Fibroblast of upper back skin (primary cell): ENCODE measurements at places on chromosomes 6 and 20.

- DNase-seq: peak; percentile 8
Measured at GRCh38 chr6:65760285-65760684, 53.3 kb upstream of the EYS start.

- DNase-seq: no peak
Measured at GRCh38 chr6:89680551-89680950, 42.0 kb upstream of the LYRM2 start.

- no peak for DNase-seq
Measured at GRCh38 chr6:47102331-47102730, 60.2 kb upstream of the ADGRF1 start.

DNA sequence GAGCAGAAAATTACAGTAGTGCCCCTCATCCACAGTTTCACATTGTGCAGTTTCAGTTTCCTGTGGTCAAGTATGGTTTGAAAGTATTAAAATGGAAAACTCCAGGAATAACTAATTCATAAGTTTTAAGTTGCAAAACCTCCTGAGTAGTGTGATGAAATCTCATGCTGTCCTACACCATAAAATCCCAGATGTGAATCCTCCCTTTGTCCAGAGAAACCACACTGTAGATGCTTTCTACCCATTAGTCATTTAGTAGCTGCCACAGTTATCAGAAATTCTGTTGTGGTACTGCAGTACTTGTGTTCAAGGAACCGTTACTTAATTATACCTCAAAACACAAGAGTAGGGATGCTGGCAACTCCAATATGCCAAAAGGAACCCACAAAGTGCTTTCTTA, 74.7 kb downstream of the PTCHD4 start:
- DNase-seq: peak; percentile 84

DNA sequence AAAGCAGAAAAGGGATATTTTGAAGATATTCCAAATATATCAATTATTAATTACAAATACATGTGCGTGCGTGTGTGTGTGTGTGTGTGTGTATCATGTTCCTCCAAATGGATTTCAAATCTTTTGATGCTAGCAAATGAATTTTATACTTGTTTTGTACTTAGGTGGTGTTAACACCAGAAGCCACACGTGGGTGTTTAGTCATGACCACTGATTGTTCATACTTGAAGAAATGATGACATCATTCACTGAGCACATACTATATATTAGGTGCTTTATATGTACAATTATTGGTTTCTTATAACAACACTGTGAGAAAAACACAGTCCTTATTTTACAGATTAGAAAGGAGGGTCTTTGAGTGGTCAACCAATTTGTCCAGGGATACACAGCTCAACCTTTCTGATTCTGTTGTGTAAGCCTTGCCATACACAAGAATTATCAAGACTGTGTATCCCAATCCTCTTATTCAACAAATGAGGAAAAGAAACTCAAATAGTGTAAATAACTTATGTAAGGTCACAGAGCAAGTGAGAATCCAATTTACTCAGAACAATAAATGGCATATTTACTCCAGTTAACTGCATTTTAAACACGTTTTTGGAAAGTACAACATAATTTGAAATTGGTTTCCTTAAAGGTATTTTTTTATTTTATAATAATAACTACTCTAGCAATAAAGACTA, 88.5 kb downstream of the BCAS1 start:
- no peak for DNase-seq

- peak; percentile 14 for DNase-seq
Measured at GRCh38 chr6:145704143-145704781, 31.1 kb downstream of the EPM2A start.

DNA sequence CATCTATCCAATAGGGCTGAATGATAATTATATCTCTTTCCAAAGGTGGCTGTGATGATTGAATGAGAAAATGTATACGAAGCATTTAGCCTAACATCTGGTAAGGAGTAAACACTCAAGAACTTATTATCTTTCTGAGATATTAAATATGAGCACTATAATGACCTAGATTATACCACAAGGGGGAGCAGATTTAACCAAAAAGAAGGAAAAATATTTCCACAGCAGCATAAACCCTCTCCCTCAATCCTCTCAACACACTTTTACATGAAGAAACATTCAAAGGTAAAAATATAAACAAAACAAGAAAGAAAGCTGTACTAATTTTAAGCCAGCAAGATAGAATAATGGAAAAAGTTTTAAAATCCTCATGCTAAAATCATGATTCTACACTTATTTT, 68.4 kb downstream of the SHPRH start:
- no peak for DNase-seq

DNA sequence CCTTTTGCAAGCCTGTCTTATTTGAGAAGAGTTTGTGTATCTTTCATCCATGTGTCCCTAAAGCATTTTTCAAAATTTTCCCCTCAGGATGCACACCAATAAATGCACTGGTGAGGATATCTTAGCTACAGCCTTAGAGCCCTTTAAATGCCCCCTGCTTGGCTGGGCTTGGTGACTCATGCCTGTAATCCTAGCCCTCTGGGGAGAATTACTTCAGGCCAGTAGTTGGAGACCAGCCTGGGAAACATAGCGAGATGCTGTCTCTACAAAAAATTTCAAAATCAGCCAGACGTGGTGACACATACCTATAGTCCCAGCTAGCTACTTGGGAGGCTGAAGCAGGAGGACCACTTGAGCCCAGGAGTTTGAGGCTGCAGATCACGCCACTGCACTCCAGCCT, 33.8 kb upstream of the PLCB4 start:
- peak; percentile 91 for DNase-seq

GRCh38 chr20:58569241-58570125, 54.3 kb upstream of the APCDD1L start:
- no peak for DNase-seq

DNA sequence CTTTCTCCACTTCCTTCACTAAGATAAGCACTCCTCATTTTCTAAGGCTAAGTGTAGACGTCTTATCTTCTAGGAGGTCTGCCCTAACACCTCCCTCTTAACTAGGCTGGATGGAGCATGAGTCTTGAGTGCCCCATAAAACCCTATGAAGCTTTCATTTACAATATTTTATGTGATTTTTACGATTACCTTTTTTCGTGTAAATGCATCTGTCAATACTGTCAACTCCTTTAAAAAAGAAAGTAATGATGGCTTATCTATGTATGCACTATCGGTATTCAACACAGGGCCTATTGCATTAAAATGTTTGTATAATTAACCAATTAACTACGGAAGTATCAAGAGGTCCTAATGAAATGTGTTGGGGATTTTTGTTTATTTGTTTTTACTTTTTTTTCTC, 156.0 kb upstream of the FAM83B start:
- no peak for DNase-seq

GRCh38 chr6:2854396-2854982, 12.8 kb upstream of the SERPINB1 start:
- DNase-seq: no peak

DNA sequence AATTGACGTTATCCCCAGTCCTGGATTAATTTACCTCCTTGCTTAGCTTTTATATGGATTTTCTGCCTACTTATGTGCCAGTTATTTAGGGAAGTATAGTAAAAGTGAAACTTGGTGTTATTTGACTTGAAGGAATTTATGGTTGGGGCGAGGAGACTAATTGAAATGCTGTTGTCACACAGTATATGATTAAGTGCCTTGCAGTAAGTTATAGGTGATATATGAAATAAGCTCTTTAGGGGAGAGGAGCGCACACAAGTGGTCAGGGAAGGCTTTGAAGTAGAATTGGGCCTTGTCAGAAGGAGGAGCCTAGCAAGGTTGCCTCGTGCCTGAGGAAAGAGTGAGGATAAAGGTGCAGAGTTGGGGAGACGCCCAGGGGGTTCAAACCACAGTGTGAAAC, 20.5 kb downstream of the NCOA7 start:
- no peak for DNase-seq

DNA sequence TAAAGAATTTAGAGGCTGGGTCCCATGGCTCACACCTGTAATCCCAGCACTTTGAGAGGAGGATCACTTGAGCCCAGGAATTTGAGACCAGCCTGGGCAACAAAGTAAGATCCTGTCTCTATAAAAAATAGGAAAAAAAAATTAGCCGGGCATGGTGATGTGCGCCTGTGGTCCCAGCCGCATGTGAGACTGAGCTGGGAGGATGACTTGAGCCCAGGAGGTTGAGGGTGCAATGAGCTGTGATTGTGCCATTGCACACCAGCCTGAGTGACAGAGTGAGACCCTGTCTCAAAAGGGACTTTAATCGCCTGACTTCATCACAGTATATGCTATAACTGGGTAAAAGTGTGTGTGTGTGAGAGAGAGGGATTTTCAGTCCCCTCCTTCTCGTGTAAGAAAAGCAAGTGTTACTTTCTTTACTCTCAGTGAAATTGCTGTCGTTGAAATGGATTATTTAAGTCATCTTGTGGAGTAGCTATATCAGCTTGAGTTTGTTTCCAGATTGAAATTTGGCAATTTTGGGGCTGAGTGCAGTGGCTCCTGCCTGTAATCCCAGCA, 7.5 kb downstream of the NCOA3 start:
- DNase-seq: no peak

GRCh38 chr6:111874025-111874415, 768 bp upstream of the FYN start:
- DNase-seq: no peak

GRCh38 chr20:18628330-18628920, 40.6 kb downstream of the DTD1 start:
- no peak for DNase-seq

DNA sequence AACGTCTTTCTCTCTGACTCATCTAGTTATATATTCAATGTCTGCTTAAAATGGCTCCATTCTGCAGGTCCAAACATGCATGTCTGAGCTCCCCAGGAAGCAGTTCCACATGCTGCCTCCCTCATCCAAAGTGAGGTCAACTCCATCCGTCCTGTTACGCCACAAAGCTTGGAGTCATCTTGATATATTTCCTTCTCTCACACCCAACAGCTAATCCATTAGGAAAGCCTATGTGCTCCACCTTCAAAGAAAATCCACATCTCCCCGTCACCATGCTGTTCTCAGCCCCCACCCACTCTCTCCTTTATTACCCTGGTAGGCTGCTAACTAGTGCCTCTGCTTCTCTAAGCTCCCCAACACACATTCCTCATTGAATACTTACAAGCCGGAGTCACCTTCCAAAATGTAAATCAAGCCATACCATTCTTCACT, 130.2 kb upstream of the SYNDIG1 start:
- peak; percentile 73 for DNase-seq

DNA sequence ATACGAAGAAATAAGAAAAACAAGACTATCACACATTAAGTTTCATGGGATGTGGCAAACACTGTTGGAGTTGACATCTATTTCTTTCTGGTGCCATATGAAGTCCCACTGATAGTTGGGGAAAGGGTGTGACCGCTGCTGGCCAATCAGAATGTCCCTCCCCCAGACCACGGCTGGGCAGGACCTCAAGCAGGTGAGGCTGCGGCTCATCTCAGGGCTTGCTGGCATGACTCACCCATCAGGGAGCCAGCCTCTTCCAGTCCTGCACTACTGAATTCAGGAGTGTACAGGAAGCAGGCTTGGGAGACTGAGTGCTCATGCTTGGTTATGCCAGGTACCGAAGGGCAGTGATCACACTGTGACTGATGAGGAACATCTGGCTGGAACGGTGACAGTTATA, 18.9 kb downstream of the PREP start:
- DNase-seq: no peak

GRCh38 chr6:47258724-47259347, 50.9 kb downstream of the TNFRSF21 start:
- DNase-seq: no peak

DNA sequence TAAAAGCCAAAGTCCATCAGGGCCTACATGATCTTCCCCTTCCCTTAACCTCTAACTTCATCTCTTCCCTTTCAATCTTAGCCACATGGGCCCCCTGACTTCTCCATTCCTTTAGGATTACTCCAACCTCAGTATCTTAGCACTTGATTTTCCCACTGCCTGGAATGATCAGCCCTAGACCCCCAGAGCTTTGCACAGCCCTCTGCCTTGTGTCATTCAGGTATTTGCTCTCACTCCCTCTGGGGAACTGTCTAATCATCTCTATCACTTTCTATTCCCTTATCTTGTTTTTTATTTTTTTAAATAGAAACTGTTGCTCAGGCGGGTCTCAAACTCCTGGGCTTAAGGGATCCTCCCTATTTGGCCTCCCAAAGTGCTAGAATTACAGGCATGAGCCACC, 13.3 kb upstream of the ZNFX1 start:
- DNase-seq: no peak

DNA sequence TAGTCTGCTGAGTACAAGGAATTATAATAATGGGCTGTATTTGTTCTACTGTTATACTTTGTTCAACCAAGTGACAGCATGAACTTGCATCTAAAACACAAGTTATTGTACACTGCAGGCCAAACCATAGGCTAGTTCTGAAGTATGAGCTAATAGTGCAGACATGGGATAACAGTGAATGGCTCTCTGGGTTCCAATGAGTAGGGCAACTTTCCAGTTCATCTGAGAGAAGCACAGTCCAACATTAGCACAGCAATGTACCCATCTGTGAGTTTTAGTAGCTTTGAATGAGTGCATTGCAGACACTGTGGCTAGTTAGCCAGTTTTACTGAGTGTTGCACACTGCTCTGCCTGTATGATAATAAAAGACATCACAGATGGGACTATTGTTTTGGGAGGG, 56.5 kb upstream of the FUT9 start:
- DNase-seq: no peak

DNA sequence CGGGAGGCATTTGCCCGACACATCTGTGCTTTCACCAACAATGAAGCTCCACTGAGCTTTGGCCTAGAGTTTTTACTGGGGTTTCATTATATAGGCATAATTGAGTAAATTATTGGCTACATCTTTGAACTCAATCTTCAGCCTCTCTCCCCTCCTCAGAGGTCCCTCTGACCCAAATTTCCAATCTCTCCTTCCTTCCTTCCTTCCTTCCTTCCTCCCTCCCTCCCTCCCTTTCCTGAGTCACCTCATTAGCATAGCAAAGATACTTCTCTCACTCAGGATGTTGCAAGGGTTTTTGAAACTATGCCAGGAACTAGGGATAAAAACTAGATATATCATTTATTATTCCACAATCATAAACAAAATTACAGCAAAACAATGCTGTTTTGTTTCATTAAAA, 238.2 kb upstream of the PRND start:
- DNase-seq: peak; percentile 78

- no peak for DNase-seq
Measured at GRCh38 chr6:141988327-141988726, 144.4 kb upstream of the GJE1 start.

DNA sequence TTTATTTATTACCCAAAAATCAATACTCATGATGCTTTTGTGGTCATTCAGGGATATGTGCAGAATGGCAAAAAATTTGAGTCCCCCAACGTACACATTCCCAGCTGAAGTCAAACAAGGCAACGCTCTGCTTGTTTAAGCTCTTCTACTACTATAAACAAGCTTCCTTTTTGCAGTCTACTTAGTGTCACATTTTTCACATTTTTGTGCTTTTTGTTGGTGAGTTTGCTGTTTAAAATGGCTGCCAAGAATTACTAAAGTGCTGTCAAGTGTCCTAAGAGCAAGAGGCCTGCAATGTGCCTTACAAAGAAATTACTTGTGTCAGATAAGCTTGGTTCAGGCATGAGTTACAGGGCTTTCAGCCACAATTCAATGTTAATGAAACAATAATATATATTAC, 2.1 kb downstream of the WFDC8 start:
- DNase-seq: no peak

- DNase-seq: no peak
Measured at GRCh38 chr6:9982215-9982614, 432.7 kb downstream of the TFAP2A start.
